ENCODE measurements at places on chromosomes 5 and 9.
A peak's percentile ranks its signal among the peaks of the same experiment; 100 is the strongest.

GRCh38 chr9:70814597-70814996, 306.8 kb downstream of the TRPM3 start:
- no peak for DNase-seq

GRCh38 chr9:35945341-35946018, 12.5 kb downstream of the OR2S2 start:
- peak; percentile 89 for DNase-seq

DNA sequence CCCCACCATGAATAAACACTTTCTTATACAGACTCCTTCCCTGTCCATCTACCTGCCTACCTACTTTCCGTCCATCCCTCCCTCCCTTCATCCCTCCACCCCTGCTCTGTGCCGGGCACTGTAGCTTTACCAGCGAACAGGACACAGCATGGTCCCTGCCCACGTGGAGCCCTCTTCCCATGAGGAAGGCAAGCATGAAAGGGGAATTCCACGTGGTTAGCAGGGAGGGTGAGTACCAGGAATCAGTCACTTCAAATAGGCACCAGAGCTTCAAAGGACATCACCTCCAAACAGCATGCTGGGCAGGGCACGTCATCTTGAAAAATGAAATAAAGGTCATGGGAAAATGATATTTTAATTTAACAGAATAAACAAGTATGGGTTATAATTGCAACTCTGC, 35.0 kb upstream of the TDRD7 start:
- no peak for DNase-seq

DNA sequence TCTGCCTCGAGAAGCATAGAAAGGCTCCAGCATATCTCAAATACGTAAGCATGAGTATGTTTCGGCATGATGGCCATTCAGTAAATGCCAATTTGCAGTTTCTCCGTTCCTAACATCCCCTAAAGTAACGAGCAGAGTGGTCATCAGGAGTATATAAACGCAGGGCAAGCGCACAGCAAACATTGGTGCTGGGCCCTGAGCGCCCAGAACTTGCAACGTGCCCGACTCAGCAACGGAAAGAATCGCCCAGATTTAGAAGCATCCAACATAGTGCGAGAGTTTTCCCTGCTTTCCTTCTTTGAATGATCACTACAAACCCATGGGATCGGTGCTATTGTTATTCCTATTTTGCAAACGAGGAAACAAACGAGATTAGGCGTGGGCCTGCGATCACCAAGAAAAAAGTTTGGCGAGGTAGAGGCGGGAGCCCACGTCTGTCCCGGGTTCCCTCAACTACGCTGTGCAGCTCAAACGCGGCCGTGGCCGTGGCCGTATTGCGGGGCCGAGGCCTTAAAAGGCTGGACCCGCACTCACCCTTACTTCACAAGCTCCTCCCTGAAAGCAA, 505 bp downstream of the RPS14 start:
- DNase-seq, result no peak

DNA sequence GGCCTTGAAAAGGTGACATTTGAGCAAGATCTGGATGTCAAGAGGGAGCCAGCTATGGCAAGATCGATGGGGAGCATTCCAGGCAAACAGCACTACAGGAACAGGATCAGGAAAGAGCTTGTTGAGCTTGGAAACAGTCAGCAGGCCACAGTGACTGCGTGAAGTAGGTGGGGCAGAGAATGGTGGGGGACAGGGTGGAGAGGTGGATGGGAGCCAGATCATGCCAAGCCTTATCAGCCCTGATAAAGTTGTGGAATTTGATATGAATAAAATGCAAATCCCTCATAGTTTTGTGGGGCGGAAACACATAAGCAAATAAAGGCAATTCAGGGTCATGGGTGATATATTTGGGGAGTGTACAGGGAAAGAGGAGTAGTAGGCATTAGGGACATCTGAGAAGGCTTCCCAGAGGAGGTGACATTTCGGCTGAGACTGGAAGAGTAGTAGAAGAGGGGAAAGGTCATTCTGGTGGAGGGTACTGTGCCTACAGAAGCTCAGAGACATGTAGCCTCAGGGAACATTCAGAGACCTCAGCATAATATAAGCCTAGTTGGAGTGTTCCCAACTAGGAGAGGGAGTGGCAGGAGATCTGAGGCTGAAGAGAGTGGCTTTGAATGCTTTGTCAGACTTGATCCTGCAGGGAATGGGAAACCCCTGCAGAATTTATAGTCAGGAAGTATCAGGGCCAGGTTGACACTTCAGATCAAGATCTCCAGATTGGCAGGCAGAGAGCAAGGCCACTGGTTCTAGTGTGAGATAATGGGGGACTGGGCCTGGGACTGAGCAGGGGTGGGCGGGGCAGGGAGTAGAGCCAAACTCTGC, 9.7 kb upstream of the CYSTM1 start:
- no peak for DNase-seq

GRCh38 chr5:61245936-61246335, 83.7 kb upstream of the SMIM15 start:
- DNase-seq, result no peak

- no peak for DNase-seq
These were observed 51.9 kb upstream of the TTC23L start for GRCh38 chr5:34787035-34787434.

DNA sequence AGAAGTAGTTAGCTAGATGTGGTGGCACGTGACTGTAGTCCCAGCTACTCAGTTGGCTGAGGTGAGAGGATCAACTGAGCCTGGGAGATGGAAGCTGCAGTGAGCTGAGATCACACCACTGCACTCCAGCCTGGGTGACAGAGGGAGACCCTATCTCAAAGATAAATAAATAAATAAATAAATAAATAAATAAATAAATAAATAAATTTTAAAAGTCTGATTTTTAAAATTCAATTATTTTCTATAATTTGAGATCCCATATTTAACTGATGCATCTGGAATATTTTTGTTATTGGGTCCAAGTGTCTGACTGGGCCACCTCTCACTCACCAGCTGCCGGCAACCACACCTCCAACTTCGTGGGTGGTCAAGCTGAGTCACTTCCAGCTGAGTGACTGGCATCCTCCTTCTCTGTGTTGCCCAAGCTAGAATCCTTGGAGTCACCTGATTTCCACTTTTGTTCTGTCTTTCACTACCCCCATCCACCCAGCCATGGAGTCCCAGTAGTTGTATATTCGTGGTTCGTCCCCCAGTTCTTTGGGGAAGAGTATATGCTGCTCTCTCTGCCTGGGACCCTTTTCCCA, 70.9 kb downstream of the EGFLAM start:
- DNase-seq, result peak; percentile 88

DNA sequence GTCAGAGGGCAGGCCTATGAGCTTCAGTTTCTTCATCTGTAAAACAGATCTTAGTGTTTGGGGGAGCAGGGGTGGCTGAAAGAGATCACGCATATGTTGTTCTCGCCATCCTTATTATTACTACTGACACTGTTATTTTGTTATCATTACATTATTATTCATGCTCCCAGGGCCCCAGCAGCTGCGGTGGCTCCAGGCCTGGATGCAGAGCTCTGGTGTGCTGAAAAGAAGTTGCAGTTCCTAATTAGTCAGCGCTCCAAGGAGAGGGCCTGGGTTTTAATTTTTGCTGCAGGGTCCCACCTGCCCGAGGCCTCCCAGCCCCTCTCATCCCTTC, 19.5 kb downstream of the CXXC5 start:
- no peak for DNase-seq

DNA sequence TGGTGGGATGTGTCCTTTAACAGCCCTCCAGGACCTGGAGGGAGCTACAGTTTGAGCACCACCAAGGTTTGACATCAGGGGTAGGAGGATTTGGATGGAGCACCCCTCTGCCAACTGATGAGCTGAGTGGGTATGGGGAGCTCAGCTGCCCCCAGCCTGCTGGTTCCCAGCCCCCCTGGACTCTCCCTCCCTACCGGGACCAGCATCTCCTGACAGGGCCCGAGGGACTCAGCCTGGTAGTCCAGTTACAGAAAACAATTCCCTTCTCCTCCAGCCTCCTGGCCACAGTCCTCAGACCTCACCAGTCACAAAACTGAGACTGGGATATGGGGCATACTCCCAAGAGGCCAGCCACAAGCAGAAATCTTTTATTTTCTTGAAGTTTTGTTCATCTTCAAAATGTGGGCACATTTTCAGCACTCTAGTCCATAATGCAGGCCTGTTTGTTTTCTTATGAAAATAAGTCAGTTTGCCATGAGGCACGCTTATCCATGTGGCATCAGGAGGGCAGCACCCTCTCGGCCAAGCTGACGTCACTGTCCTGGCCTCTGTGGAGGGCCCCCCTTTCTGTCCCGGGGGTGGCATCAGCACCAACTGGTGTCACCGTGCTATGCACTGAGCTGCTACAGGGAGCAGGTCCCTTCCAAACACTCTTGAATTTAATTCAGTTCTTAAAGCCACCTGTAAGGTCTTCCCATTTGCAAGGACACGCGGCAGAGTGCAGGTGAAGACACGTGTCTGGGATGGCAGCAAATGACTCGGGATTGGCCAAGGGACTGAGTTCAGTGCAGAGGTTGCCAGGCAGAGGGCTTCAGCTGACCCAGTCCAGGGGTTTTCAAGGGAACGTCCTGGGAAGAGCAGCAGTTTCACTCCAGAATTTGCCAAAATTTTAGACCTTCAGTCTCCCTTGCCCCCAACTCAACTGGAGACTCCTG, 187.6 kb downstream of the GADD45G start:
- no peak for DNase-seq

DNA sequence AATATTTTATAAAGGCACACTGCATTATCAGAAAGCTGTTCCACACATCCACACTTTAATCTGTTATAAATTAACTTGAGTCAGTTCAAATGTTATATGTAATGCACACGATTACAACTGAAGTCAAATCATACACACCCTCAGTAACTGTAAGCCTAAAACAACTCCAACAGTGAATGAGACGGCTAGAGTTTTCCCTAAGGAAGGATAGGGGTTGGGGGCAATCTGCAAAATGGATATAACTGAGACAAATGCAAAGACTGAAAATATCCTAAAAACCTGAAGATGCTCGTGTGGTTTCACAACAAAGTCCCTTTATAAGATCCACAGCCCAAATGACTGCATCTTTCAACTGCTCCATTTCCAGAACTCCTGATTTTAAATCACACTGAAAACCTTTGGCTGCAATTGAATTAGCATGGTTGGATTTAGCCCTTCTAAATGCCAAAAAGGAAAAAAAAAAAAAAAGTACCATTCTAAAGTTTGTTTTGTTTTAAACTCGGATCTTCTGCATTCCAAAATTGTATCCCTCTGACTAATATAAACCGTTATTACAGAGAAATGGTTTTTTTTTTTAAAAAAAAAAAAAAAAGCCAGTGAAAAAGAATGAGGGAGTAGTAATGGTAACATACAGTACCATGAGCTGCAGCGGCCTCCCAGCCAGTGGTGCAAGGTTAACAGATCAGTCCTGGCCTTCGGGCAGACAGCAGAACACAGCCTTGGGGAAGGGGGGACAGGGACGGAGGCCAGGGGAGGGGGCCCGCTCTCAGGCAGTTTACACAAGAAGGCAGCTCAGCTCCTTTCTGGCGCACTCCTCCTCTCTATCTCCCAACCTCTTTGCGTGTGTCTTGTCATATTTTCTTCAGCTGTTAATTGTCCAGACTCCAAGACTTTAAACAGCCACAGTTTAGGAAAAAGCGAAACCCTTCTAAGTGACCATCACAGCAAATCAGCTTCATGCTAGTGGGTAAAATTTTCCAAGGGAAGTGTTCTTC, 166.1 kb downstream of the BNC2 start:
- DNase-seq, result peak; percentile 14

- DNase-seq, result no peak
These were observed 1682.4 kb downstream of the MAT2B start for GRCh38 chr5:165187815-165188214.

GRCh38 chr5:138870611-138871010, 4.5 kb downstream of the LRRTM2 start:
- DNase-seq, result no peak

GRCh38 chr5:16304846-16305245, 125.3 kb upstream of the MARCHF11 start:
- DNase-seq, result peak; percentile 40

DNA sequence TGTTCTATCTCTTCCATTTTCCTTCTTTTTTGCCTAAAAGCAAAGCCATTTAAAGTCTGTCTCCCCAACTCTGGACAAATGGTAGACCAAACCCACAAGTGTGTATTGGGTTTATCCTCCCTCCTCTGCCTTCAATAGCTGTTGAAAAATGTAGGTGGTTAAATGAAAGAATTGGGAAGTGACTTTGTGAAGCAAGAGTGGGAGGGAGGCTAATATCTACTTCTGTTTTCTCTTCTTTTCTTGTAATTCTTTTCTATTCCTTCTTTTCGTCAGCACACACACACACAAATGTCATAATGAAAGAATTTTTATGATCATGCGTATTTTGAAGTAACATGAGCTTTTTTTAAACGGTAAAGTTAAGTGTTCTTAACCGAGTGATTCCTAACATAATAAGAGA, 3.8 kb downstream of the CCDC152 start:
- DNase-seq, result no peak

DNA sequence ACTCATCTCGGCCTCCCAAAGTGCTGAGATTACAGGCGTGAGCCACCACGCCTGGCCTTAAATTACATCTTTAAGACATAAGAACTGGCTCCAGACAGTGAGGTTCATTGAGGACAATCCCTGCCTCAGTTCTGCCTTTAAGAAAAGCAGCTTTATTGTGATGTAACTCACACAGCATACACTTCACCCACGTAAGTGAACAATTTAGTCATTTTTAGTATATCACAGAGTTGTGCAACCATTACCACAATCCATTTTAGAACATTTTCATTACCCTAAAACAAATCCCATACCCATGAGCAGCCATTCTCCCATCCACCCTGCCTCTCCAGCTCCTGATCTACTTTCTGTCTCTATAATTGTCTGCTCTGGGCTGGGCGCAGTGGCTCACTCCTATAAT, 24.0 kb upstream of the LTC4S start:
- DNase-seq, result no peak

DNA sequence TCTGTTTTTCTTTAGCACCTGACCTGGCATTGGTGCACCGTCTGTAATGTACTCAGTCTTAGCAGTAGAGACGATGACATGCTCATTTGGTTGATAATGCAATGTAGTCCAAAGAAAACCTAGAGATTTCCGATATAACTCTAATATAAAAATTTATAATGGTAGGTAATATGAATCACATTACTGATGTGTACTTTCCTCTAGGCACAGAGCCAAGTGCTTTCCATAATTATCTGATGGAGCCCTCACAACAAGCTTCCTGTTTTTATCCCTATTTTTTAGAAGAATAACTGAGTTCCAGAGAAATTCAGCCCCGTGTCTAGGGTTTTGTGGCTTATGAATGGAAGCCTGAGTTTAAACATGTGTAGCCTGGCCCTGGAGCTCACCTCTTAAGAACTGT, 53.7 kb downstream of the KDM4C start:
- no peak for DNase-seq
